ENCODE measurements at places on chromosomes 16 and 17.

DNA sequence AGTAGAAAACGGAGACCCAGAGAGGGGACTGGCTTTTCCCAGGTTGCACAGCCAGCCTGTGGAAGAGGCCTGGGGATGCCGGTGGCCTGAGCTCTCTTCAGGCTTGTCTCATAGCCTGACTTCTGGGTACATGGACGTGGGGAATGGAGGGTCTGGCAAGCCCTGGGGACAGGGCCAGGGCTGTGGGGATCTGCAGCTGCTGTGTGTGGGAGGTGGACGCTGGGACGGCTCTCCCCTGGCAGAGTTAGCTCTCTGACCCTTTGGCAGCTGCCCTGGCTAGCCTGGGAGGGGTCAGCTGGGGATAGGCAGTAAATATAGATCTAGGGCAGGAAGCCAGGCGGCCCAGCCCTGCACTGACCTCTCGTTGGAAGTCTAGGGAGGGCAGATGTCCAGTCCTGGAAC lies 20.5 kb downstream of the SLC4A1 start:
- no peak for DNase-seq

DNA sequence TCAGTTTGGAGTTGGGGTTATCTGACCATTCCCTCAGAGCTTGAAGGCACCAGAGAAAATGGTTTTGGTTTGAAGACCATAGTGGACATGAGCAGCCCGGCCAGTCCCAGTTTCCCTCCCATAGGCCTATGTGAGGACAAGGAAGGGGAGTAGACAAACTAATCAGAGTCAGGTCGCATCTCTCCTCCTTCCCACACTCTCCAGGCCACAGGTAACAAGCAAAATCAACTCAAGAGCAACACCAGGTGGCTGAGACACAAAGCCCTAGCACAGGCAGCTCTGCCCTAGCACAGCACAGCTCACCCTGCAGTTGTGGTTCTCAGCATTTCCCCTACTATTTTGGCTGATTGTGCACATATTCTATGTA lies 7.2 kb downstream of the SUPT4H1 start:
- DNase-seq, result no peak

DNA sequence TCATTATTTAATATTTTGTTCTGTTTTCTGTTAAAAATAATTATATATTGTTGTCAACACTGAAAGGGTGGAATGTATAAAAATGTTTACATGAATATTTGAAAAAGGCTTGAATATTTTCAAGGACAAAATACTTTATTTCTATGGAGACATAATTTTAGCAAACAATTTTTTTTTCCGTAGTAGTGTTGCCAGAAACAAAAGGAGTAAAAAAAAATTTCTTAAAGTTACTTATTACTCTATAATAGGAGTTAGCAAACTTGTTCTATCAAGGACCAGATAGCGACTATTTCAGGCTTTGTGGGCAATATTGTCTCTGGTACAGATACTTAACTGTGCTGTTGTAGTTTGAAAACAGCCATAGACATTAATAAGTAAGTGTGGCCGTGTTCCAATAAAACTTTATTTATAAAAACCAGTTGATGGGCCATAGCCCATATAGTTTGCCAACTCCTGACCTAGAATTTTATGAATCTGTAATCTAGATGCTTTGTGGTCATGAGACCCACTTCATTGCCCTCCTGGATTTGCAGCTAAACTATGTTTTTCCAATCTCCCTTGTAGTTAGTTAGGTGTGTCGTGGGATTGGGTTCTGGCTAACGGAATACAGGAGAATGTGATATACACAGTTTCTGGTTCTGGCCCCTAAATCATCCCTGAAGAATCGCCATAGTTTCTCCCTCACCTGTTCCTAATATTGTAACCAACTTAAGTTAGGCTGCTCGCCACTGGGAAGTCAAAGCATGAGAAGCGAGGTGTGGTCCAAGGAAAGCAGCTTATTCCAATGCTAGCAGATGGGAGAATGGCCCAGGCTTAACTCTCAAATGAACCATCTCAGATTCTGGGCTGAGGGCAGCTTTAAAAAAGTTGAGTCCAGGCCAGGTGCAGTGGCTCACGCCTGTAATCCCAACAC lies 153.6 kb downstream of the ABCA8 start:
- DNase-seq, result no peak

DNA sequence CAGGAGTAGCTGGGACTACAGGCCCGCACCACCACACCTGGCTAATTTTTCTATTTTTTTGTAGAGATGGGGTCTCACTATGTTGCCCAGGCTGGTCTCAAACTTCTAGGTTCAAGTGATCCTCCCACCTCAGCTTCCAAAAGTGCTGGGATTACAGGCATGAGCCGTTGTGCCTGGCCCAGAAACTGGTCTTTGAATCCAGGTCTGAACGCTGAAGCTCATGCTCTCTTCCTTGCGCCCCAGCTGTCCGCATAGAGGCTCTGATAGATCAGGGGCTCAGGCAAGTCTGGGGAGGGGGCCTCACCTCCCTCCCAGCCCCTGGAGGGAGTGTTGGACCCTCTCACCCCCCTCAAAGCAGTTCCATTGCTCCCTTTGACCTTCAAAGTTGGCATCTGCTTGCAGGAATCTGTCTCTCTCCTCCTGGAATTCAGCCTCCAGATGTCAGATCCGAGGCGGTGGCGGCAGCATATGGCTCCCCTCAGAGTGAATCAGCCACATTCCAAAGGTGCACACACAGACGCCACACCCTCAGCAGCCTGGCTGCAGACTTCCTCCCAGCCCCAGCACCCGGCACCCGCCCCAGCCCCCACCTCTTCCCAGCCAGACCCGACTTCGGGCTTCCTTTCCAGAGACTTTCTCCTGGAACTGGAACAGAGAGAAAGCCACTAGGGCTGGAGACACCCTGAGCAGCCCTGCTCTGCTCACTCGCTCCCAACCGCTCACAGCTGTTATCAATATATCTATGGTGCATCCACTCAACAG lies 16.9 kb upstream of the GLIS2 start:
- DNase-seq, result no peak

DNA sequence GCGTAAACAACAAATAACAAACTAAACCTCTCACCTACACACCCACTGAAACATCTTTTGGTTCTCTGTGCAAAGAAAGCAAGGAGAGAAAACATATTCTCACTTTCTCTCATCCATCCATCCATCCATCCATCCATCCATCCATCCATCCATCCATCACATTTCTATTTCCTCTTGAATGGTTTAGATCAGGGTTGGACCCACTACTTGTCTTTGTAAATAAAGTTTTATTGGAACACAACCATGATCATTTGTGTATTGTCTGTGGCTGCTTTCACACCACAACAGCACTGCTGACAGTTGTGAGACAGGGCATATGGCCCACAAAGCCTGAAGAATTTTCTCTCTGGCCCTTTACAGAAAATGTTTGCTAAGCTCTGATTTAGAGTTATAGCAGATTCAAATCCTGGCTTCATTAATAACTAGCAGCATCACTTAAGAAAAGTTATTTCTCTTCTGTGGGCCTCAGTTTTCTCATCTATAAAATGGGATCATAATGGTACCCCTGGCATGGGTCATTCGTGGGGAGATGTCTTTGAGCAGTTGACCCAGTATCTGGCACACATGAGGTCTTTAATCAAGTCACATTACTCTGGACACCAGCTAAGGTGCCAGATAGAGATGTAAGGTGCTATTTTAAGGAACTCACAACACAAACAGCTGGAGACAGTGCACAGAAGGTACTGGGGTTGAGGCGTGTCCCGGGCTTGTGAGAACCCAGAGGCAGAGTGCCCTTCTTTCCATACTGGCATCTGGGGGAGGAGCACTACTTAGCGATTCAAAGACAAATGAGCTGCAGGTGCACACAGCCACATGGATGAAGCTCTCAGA lies 146.3 kb downstream of the CMIP start:
- DNase-seq, result no peak

DNA sequence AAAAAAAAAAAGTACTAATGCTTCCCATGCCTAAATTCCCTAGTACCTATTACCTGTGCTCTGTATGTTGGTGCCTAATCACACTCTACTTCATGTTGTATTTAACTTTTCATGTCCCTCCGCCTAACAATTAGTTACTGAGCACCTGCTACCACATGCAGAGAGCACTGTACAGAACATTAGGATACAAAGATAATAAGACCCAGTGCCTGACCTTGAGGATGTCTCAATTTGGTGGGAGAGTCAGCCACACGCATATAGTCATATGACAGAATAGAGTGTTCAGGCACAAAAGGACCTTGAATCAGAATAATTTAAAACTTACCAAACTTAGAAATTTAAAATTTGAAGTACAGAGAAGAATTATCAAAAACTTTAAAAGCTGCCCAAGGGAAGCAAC lies 42.1 kb downstream of the USP31 start:
- no peak for DNase-seq

GRCh38 chr17:78259192-78259554 lies 27.7 kb downstream of the TMEM235 start:
- no peak for DNase-seq

DNA sequence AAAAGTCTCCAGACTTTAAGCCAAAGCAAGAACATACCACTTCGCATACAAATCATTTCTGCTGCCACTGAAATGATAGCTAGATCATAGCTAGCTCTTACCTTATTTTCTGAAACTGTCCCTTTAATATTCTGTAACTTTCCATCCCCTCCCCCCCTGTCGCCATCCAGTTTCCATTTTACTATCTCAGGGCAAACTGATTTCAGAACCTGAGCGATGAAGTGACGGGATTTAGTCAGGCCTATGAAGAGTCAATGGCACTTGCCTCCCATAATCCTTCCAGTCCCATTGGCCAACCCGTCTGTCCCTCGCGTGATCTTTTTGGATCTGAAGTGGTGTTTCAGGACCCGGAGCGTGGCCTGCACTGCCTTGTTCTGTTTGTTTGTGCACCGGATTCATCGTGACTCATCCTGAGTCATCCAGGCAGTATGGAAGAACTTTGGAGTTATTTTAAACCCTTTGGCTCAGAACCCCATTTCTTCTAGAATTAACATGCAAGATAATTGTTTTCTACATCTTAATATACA lies 199.8 kb upstream of the CHMP6 start:
- no peak for DNase-seq

GRCh38 chr16:68902003-68902968 lies 59.0 kb downstream of the TANGO6 start:
- DNase-seq, result no peak

GRCh38 chr16:59698346-59699020 lies 964.4 kb upstream of the GOT2 start:
- no peak for DNase-seq

DNA sequence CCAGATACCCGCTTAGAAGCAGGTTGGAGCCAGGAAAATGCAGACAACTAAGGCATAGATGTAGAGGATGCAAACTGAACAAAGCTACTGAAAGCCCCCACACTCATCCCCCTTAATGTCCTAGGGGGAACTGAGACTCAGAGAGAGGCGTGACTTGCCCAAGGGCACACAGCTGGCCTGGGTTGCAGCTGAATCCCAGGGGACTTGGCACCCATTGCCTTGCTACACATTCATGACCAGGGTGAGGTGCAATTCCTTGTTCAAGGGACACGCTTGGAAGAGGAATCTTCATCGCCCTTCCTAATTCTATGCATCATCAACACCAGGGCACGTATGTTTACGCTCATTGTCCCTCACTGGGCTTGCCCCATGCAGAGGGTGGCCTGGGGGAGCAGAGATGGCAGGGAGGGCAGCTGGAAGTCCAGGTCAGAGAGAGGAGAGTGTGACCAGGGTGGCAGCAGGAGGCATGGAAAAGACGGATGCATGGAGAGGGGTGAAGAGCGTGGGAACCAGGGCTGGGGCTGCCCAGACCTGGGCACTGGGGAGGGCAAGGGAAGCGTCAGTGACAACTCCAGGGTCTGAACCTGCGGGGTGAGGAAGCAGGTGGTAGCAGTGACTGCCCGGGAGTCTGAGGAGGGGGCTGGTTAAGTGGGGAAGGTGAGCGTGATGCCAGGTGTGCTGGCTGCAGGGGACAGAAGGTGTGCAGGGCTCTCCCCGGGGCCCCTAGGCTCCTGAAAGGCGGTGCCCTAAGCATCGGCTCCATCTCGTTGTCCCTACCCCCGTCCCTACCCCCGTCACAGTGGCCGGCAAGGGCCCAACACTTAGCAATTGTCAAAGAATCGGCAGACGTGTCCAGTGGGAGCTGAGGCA lies 267.1 kb upstream of the TNRC6C start:
- DNase-seq, result no peak

DNA sequence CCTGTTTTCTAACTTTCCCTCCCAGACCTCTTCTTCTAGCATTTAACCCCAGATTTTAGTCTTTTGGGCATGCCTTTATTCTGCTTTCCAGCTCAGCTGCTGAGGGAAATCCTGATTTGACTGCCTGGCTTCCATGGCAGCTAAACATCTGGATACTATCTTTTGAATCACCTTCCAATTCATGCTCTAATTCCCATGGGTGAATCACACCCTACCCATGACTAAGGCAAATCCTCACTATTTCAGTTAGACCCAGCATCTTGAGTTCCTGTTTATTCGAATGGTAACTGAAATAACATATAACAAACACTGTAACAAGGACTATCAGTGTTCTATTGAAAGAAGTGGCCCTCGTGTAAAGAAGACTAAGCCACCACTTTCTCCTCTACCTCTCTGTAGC lies 29.8 kb downstream of the CA10 start:
- DNase-seq, result no peak

DNA sequence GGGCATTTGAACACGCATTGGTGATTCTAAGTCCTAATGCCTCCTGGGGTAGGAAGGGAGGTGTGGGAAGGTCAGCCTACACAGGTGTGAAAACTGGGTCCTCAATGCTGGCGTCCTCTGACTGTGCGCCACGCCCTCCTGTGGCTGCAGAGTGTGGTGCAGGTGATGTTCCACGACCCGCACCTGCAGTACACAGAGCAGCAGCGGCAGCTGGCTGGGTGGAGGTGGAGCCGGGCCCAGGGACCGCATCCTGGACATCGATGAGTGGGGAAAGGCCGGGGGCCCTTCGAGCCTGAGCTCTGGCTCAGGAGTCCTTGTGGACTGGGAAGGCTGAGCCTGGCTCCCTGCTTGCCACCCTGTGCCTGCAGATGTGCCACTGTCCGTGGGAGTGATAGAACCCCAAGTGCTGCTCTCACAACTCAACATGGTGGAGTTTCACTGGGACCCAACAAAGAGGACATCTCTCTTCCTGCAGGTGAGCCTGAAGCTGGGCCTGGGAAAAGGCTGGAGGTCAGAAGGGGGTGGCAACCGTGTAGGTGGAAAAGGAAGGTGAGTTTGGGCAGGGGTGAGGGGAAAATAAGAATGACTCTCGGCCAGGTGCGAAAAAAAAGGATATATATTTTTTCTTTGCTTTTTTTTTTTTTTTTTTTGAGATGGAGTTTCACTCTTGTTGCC lies 14.0 kb upstream of the STAC2 start:
- DNase-seq, result peak; percentile 28

DNA sequence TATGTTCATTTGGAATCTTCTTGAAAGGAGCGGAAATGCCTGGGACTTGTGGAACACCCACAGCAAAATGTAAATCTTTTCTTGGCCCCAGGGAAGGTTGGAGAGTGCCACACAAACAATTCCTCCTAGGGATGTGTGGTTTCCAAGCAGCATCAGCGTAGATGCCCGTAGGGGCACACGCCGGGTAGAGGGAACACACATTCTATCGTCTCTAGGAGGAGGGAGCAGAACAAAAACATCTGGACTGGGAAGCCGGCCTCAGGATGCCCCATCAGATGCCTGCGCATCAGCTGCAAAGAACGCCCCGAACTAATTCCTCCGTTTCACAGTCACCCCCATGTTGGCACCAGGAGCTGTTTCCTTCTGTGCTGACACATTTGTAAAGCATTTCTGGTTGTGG lies 357.9 kb upstream of the ZFHX3 start:
- no peak for DNase-seq

All from activated CD8-positive, alpha-beta memory T cell treated with anti-CD3 and anti-CD28 coated beads for 4 hours (primary cell).